ENCODE measurements at places on chromosomes 7 and 10.

- DNase-seq, result no peak
Measured at GRCh38 chr10:33566426-33566825, 232.0 kb upstream of the NRP1 start.

- DNase-seq, result no peak
Measured at GRCh38 chr10:22856444-22857074, 71.3 kb upstream of the ARMC3 start.

DNA sequence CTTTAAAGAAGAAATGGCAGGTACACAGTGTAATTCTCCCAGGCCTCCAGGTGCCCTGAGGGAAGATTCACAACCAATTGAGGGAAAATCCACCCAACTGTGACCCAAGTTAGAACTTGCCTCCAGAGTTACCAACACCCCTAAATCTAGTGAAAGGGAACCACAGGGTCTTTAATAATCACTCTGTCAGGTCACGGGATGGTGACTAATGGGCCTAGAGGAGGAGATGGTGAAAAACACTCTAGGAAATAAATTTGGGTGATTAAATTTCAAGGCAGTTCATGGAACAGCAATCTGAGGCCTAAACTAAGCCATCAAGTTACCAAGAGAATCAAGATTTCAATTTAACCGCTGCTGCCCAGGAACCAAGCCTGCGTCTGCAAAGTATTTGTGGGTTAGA is 26.7 kb upstream of the SLF2 start:
- no peak for DNase-seq

GRCh38 chr7:142805350-142806021 is 34.7 kb downstream of the PRSS2 start:
- DNase-seq, result no peak

DNA sequence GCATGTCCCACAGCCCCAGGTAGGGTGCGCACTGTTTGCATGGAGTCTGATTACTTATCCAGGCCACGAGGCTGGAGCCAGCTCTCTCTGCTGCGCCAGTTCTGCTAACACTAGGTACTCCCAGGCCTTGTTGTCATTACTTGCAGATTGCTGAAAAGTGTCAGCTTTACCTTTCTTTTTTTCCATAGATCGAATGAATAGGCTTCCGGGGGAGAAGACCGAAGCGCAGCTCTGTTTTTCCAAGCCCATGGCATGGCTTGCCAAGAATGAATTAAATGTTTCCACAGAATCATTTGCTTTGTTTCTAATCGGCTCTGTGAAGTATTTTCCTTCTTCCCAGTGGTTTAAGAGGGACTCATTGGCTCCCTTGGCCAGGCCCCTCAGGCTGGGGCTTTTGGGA is 285.8 kb downstream of the BMPER start:
- no peak for DNase-seq

DNA sequence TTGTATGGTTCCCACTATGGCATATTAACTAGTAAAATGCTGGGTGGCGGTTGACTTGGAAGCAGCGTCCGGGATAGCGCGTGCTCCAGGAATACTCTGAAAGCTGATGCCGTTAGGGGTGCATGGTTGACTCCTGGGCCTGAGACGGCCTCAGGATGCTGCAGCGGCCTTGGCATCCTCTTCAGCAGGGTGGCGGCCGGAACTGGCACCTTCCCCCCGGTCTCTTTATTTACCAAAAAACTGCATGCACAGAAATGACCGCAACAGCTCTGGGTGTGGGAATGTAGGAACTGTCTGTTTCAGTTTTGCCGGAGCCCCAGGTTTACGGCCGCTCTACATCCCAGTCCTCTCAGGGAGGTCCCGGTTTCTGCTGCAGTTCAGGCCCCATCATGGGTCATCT is 28.8 kb downstream of the PFKP start:
- no peak for DNase-seq

GRCh38 chr10:113930482-113931057 is 76.1 kb downstream of the NHLRC2 start:
- no peak for DNase-seq

DNA sequence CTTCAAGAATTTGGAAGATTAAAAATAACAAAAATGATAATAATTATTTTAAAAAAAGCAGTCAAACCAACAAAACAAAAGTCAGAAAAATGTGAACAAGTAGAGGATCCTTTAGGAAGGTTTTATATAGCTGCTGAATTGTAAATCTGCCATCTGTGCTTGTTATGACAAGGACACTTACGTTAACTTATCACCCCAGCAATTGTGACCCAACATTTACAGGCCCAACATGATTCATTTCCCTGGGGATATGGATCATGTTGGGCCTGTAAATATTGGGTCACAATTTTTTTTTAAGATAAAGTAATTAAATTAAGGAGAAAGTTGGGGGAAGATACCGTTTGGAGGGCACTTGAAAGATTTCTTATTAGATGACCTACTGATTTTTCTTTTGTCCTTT is 261.4 kb upstream of the HABP2 start:
- no peak for DNase-seq

DNA sequence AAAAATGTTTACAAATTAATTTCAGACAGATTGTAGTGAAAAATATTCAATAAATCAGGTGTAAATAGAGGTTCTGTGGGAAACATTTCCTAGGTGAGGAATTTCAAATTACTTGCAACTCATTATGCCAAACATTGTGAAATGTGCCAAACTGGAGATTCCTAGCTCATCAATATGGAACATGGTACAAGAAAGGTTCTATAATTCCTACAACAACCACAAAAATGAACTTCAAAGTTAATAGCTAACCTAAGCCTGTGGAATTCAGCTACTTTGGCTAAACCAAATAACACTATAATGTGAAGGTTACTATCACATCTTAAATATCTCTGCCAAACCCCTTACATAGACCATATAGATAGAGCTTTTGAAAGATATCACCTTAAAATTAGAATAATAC is 223.3 kb upstream of the HGF start:
- no peak for DNase-seq
